HT1080 (cell line): ENCODE measurements at places on chromosomes 11 and 22.

DNA sequence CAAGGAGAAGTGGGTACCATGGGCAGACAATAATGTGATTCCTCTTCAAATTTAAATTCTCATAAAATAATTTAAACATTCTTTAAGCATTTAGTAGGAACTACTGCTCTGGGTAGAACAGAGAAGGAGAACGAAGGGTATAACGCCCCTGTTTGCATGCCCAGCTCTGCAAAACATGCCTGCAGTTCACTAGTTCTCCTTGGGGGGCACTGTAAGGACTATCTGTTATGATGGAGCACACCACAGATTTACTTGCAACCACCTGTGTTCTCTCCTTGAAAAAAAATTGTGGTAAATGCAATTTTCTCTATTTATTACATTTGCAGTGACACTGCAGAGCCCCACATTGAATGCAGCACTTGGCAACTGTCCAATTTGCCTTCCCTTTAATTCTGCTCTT lies 100.3 kb downstream of the GUCY1A2 start:
- peak; percentile 25 for DNase-seq

GRCh38 chr11:84634309-84634708 lies 992.8 kb downstream of the DLG2 start:
- DNase-seq = no peak

- DNase-seq = no peak
Observed at GRCh38 chr11:119744577-119744976, 15.6 kb upstream of the NECTIN1 start.

GRCh38 chr11:134486106-134486505 lies 74.1 kb upstream of the B3GAT1 start:
- no peak for DNase-seq
